ENCODE measurements at places on chromosomes 16 and 17.

GRCh38 chr17:8451933-8452614, 16.4 kb downstream of the NDEL1 start:
- DNase-seq: no peak

- DNase-seq: no peak
These were observed 19.5 kb downstream of the BCL7C start for GRCh38 chr16:30874244-30874820.

- DNase-seq: no peak
These were observed 85.1 kb downstream of the RGS9 start for GRCh38 chr17:65222214-65222738.

DNA sequence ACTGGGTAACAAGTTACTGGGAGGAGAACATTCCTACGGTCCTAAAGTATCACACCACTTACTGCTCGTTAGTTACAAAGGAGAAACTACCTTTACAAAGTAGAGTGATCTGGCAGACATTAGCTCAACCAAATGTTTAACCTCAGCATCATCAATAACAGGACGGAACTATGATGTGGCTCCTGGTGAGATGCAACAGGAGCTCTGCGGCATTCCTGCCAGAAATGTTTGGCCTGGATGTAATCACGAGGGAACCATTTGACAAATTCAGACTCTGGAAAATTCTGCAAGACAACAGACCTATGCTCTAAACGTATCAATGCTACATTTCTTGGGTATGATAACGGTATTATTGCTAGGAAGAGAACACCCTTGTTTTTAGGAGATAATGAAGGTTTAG, 80.4 kb downstream of the MRM3 start:
- DNase-seq: no peak

GRCh38 chr17:76485569-76485968, 15.7 kb downstream of the RHBDF2 start:
- no peak for DNase-seq

- DNase-seq: peak; percentile 60
These were observed 1.0 kb downstream of the VEZF1 start for GRCh38 chr17:57986841-57987580.

GRCh38 chr17:44922746-44923470, 7.6 kb upstream of the GFAP start:
- DNase-seq: no peak

GRCh38 chr17:6545291-6545690, 11.1 kb downstream of the PITPNM3 start:
- no peak for DNase-seq

DNA sequence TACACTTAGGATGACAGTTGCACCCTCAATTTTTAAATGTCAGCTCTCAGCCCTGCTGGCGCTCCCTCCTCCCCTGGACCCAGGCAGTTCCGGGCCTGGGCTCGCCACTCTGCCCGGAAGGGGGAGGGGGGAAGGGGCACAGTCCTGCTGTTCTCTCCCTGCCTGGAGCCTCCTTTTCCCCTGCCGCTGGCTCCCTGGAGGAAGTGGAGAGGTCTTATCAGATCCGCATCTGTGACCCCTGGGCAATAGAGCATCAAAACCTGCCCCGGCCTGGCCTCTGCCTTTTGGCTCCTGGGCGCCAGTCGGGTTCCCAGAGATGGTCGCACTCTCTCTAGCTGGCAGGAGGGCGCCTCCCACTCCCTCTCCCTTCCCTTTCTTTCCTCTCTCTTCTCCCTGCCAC, 149.3 kb downstream of the IRF8 start:
- no peak for DNase-seq

GRCh38 chr16:85401917-85402766, 211.0 kb upstream of the GSE1 start:
- no peak for DNase-seq

DNA sequence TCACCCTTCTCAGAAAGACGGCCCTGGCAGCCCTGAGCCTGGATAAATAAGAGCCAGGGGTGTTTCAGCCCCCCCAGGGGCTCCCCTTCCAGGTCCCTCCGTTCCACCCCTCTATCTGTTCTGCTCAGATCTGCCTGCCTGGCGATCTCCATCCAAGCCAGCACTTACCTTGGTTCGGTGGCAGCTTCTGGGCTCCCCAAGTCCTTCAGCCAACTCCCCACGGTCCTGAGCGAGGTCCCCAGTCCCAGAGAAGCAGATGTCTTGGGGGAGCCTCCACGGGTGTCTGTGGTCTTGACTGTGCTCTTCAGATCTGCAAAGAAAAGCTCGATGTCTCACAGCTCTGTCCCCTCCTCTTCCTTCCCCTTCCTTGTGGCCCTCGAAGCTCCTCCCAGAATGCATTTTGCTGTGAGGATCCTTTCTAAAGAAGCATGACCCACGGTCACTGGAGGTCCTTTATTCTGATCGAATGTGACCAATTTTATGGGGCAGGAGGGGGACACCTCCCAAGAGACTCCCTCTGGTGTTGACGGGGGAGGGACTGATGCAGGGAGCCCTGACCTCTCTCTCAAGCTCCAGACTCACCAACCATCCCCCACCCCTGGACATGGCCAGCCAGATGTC, at the start of gene PIK3R6:
Gene PIK3R6, minus strand, starts transcription at position 314 of the 621 bp plus-strand sequence. CDS start 17,880 bp downstream, outside the sequence.
- DNase-seq: no peak

- DNase-seq: no peak
These were observed 177.3 kb downstream of the CYB561 start for GRCh38 chr17:63268827-63269226.

- no peak for DNase-seq
These were observed 17.1 kb upstream of the RHOT1 start for GRCh38 chr17:32124985-32125847.

DNA sequence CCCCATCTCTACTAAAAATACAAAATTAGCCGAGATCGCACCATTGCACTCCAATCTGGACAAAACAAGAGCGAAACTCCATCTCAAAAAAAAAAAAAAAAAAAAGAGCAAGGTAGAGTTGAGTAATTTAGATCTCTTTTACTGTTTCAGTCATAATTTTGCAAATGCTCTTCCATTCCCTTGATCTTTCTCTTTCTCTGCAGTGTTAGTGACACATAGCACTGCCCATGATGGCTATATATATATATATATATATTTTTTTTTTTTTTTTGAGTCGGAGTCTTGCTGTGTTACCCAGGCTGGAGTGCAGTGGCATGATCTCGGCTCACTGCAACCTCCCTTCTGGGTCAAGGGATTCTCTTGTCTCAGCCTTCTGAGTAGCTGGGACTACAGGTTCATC, 12.2 kb upstream of the PHOSPHO1 start:
- no peak for DNase-seq

DNA sequence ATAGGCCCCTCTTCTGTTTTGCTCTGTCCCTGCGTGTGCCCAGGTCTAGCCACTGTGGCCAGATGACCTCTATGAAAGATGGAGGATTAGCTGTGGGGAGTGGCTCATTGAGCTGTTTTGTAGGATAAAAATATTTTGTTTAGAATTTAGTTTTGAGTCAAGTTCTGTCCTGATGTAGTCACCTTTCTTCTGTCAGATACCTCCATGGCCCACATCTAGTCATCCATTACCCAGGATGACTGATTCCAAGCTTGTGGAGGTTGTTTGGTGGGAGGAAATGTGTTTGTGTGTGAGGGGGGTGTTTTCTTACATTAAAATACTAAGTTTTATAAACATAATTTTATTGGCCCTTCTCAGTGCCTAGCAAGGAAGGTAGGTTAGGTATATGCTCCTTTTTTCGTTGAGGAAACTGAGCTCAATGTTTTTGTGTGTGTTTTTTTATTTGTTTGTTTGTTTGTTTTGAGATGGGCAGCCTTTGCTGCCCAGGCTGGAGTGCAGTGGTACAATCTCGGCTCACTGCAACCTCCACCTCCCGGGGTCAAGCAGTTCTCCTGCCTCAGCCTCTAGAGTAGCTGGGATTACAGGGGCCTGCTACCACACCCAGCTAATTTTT, 16.3 kb downstream of the SNX11 start:
- no peak for DNase-seq

GRCh38 chr16:84764970-84765369, 54.8 kb upstream of the CRISPLD2 start:
- DNase-seq: no peak

DNA sequence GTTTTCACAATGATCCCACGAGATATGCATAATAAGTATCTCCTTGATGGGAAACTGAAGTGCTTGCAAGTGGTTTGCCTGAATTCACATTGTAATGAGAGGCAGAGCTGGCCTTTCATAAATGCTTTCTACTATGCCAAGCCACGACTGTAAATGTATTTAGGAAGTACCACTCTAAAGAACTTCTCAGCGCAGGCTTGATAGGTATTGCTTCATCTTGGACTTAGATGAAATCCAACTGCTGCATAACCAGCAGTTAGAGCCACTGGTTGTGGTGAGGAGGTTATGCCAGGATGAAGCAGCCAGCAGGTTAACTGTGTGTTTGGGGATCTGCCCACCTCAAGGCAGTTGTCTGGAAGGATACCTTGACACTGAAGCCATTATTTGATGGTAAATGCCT, 26.8 kb downstream of the MARCHF10 start:
- no peak for DNase-seq

GRCh38 chr16:1647856-1648255, 30.2 kb upstream of the JPT2 start:
- DNase-seq: no peak

- no peak for DNase-seq
These were observed 13.0 kb downstream of the ALOX15B start for GRCh38 chr17:8051831-8052230.

- DNase-seq: no peak
These were observed 17.1 kb upstream of the C17orf113 start for GRCh38 chr17:42067371-42068091.

- no peak for DNase-seq
These were observed 13.2 kb upstream of the AURKB start for GRCh38 chr17:8223356-8224126.

GRCh38 chr17:19354748-19355147, 7.8 kb downstream of the B9D1 start:
- no peak for DNase-seq

- no peak for DNase-seq
These were observed 2.8 kb upstream of the NR1D1 start for GRCh38 chr17:40103071-40103661.

DNA sequence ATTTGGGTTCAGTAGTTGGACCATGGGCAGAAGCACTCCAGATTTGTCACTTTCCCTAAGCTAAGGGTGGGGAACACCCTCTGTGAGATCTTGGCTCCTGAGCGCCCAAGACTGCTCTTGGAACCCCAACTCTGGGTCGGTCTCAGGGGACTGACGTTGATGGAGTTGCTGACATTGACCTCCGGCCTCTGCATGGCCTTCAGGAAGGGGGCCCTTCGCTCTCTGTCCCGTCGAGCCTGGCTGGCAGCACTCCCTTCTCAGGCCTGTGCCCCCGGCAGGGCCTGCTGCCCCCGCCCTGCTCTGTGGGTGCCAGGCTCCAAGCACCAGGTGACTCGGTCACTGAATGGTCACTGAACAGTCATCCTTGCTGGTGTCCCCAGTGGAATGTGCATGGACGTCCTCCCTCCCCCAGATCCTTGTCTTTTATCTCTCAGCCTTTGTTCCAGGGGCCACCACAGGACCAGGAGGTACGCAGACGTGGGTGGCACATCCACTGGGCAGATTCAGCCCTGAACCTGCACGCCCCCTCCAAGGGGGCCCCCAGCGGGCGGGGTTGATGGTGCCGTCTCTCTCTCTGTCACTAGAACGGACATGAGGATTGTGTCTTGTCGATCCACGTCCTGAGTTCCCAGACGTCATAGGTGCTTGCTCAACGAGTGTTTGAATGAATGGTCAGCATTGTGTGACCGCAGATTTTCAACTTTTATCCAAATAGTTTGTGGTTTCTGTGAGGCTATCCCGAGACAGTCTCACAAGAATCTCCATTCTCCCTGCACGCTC, 314.5 kb downstream of the SEC14L1 start:
- no peak for DNase-seq

GRCh38 chr17:34347063-34347462, 9.2 kb upstream of the CCL13 start:
- DNase-seq: no peak

DNA sequence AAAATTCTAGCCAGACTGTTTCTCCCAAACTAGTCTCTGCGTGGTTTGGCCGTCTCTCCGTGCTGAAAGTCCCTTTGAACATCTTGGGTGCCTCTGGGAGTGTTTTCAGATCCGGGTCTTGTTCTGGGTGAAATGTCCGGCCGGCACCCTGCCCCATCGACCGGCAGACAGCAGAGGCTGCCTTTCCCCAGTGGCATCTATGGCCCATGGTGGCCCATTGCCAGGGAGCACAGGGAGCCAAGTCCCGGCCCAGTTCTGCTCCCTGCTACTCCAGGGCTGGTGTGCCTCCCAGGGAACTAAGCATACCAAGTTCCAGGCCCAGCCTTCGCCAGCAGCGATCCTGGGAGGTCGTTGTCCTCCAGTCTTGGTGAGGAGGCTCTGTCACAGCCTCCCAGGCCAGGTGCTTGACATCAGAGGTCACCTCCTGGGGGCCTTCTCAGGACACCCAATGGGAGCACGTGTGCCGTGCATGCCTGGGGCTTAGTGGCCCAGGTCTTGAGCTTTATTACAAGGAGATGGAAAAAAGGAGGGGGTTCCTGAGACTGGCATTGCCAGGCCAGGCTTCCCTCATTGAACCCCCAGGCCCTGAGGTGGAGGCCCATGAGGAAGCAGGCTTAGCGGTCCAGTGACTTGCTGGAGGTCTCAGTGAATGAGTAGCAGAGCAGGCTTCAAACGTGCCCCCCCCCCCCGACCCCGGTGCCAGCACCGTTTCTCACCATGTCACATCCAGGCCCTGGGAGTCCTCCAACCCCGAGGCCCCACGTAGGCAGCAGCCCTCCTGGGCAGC, 54.0 kb downstream of the PGS1 start:
- DNase-seq: no peak

DNA sequence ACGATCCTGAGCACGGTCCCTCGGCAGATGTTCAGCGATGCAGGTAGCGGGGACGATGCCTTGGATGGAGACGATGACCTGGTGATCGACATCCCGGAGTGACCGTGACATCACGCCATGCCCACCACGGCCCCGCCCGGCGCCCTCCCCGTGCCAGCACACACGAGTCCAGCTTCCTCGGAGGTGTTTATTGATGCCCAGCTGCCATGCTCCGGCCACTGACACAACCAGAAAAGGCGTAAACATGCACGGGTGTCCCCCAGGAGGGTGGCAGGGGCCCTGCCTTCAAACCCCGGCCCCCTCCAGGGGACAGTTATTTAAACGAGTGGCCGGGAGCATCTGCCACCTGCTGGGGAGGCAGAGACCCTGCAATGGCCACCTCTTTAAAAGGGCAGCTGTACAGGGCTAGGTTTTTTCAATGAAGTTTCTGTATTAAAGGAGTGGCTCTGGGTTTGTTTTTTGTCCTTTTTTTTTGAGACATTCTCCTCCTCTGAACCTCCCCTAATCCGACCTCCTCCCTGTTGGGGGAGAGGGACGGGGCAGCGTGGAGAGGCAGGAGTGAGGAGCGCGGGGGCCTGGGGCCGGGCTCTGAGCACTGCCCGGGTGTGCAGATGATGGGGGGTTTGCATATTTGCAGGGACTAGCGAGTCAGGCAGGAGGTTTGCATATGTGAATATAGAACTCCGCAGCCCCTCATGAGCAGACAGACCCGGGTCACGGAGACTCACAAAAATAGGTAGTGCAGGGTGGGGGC, 5.3 kb downstream of the DOC2A start:
- DNase-seq: no peak

GRCh38 chr17:4492721-4493561, 5.7 kb upstream of the SPNS2 start:
- no peak for DNase-seq

- DNase-seq: no peak
These were observed 4.0 kb upstream of the FASN start for GRCh38 chr17:82101767-82102679.

All from non-pigmented ciliary epithelial cell (primary cell).